Umbilical cord (tissue), 2 donors: ENCODE measurements at places on chromosomes 11 and 22.

DNA sequence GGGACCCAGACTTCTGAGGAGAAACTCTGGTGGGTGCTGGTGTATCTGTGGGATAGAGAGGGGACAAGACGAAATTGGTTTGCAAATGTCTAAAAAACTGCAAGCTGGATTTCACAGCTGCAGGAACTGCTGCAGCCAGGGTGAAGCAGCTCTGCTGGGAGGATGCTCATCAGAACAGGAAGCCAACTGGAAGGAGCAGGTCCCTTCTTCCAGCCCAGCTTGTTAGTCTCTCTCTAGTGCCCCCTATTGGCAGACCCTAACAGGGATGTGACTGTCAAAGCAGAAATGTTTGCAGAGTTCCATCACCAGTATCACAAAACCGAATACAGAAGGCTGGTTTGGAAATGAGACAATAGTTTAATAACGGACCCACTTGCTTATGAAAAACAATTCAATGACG, 74.8 kb upstream of the SLC22A12 start:
- DNase-seq = no peak

DNA sequence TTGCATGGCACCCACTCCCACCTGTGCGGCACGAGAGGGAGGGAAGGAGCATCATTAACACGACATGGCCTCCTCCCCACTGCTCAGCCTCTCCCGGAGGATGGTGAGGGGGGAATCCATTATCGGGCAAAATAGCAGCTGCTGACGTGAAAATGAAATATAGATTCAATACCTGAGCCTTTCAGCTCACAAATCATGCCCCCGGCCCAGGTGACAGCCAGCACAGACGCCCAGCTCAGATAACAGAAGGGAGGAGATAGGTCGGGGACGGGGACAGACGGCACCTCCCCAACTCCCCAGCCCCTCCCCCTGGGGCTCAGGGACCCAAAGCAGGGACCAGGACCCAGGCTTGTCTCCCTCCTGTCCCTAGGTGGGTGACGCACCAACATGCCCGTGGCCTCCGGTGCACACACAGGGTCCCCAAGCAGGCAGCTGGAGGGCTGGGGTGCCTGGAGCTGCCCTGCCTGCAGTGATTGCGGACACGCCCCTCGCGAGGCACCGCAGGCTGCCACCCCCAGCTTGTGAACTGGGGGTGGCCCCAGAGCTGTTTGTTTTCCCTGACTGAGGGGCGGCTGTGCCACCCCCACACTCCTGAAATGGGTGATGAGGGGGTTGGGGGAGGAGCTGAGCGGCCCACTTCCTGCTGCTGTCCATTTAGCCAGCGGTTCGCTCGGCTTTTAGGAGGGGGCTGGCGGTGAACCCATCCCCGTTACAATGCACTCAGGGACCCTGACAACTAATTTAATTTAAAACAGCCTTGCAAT, 31.7 kb downstream of the FLRT1 start:
- no peak for DNase-seq

DNA sequence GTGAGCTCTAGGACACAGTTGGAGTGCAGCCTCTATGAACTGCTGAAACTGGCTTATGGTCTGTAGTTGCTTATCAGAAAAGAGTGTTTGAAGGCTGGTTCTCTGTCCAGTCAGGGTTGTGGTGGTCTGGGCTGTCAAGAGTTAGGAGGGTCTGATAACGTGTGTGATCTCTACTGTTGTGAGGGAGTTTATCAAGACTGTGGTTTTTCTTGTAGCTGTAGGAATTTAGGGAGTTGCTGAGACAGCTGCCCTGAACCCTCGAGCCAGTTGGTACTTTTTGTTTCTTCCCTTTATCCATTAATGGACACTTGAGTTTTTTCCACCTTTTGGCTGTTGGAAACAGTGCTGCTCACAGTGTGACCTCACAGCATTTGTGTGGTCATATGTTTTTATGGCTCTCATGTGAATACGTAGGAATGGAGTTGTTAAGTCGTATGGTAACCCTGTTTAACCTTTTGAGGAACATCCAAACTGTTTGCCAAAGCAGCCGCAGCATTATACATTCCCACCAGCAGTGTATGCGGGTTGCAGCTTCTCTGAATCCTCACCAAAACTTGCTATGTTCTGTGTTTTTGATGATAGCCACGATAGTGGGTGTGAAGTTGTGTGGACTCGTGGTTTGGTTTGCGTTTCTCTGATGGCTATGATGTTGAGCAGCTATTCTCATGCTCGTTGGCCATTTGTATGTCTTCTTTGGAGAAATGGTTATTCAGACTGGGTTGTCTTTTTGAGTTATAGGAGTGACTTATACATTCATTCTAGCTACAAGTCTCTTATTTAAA, 20.9 kb upstream of the DGCR8 start:
- no peak for DNase-seq

DNA sequence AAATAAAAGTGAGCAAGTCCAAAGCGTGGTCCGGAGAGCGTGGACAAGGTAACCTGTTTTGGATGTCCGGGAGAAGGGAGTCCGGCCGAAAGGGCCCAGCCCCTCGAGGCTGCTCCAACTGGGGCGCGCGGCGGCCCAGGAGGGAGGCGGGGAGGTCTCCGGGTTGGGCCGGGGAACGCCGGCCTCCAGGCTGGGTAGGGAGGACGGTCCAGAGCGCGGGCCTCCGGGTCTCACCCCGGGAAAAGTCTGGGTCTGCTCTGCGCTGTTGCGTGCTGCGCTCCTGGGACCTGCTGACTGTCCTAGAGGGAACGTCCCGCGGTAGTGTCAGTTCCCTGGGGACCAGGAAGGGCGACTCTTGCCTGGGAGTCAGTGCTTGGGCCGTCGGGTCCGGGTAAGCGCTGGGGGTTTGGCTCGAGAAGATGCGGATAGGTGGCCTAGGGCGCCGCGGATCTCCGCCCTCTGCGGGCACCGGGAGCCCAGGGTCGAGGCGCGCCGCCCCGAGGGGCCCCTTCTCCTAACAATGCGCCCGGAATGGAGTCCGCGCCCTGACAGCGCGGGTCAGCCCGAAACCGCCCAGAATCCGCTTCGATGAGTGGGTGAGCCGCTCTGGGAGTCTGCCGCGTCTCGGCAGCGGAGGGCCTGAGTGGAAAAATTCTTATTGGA, 988 bp upstream of the FLI1 start:
- DNase-seq = no peak

DNA sequence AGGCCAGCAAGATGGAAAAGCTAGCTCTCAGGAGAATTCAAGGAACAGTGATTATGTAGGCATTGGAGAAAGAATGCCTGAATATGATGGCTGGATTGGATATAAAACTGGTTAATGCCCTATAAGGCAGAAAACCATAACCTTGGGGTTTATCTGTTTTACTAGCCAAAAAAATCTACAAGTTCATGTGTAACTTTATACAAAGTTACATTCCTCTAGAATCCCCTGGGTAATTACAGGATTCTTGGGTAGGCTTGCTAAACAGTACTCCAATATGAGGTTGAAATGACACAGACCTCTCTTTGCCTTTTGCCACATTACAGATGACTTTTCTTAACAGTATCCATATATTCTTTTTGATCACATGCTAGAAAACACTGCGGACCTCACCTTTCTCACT, 26.0 kb downstream of the TSPAN18 start:
- peak; percentile 77 for DNase-seq

GRCh38 chr11:106457727-106458126, 380.3 kb downstream of the AASDHPPT start:
- no peak for DNase-seq
